Stimulated activated CD4-positive, alpha-beta T cell treated with anti-CD3 and anti-CD28 coated beads, Interleukin-1b, Interleukin-23, amount 100 ng/mL, for 24 hours (primary cell): ENCODE measurements at places on chromosomes 3 and 15.

- DNase-seq: no peak
Measured at GRCh38 chr3:193768070-193768394, 175.0 kb downstream of the OPA1 start.

- DNase-seq: no peak
Measured at GRCh38 chr3:55207744-55208143, 279.4 kb downstream of the WNT5A start.

GRCh38 chr3:14435175-14436014 is 33.0 kb downstream of the SLC6A6 start:
- no peak for DNase-seq

DNA sequence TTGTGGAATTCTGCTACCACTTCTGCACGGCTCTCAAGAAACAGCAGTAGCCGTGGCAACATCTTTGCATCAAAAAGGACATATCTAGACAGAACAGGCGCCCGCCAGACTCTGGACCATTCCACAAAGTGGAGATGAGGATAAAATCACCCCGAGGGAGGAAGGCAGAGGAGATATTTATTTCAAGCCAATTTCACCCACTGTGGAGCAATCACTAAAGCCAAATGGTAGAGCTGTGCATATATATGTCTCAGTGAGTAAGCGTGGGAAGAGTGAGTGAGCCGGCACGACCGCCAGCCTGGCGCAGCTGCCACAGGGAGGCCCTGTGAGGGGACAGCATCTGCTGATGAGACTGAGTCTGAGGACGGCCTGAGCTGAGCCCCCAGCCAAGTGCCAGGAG is 111.3 kb downstream of the MEGF11 start:
- no peak for DNase-seq

DNA sequence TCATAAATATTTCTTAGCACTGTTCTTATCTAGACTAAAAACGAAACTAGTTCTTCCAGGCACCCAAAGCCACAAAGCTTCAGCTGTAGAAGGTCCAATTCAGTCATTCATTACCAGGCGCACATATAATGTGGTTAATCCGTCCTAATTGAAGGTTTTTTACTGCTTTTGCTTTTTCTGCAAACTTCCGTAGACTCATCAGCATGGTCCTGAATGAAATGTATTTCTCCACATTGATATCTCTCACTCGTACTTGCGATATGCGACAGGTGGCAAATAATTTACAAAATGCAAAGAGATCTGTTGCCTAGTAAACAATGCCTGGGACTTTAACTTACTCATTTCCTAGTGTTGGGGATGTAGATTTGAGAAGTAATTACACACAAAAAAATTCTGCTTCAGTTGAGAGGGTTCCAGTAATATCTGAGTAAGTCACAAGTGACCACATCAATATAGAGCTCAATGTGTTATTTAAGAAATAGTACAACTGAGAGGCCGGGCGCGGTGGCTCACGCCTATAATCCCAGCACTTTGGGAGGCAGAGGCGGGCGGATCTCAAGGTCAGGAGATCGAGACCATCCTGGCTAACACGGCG is 75.0 kb upstream of the MBNL1 start:
- no peak for DNase-seq

- DNase-seq: no peak
Measured at GRCh38 chr3:52493232-52494017, 1.7 kb upstream of the STAB1 start.

- DNase-seq: no peak
Measured at GRCh38 chr3:148815316-148816110, 12.1 kb upstream of the CPB1 start.
